Stimulated activated CD8-positive, alpha-beta memory T cell treated with anti-CD3 and anti-CD28 coated beads, Interleukin-4, amount 100 ng/mL, for 1 hour (primary cell): ENCODE measurements at places on chromosomes 2 and 18.

DNA sequence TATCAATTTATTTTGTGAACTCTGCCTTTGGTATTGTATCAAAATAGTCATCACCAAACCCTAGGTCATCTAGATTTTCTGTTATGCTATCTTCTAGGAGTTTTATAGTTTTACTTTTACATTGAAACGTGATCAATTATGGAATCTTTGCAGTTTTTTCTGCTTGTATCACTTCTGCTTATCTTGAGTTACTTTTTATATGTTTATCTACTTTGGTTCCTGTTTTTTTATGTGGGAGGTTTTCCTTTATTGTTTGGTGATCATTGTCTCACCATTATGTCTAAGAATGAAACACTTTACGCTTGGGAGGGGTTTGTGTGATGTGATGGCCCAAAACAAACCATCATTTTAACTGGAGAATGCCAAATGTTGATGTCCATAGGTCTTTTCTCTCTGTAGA, 261.2 kb downstream of the SPAG16 start:
- DNase-seq: no peak

DNA sequence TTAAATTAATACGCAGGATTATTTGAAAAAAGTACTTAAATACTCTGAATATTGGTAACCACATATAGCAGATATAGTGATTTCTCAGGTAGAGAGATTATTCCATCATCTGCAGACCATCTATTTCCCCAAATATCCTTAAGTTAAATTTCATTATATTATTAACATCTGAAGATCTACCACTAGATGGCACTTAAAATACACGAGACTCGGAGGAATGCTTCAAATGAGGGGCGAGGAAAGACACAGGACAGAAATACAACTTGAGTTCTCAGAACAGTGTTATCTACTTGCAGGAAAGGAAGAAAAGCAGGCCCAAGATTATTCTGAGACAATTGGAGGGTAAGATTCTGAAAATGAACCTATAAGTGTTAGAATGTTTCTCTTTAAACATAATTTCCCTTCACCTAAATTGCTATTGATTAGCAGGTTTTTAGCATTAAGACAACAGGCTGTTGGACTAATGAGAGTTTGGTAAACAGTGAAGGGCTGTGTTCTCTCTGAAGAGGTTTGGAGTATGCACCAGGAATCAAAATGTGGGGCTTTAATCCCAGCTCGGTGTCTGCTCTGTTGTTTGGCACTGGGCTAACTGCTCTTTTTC, 76.9 kb upstream of the GCFC2 start:
- DNase-seq: no peak

GRCh38 chr2:84194949-84195644, 264.0 kb downstream of the SUCLG1 start:
- DNase-seq: no peak

DNA sequence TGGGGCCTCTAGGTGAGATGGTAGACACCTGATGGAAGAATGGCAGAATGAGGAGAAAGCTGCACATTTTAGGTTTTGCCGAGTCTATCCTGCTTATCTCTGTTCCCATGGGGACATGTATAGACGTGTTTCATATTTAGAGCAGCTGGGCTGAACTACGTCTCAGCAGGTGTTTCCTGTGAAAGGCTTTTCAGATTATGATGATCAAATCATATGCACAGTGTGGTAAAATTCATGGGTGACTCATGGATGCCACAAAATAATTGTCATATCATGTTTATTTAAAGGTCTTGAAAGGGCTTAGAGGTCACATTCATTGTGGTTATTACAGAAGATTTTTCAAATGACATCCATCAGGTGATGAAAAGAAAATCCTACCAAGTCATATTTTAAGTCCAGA, 90.5 kb downstream of the ICOS start:
- no peak for DNase-seq

GRCh38 chr2:36177282-36177681, 178.3 kb upstream of the CRIM1 start:
- DNase-seq: no peak

GRCh38 chr2:20185176-20186022, 39.5 kb downstream of the SDC1 start:
- DNase-seq: no peak

GRCh38 chr2:119012345-119013301, 70.6 kb downstream of the MARCO start:
- no peak for DNase-seq

DNA sequence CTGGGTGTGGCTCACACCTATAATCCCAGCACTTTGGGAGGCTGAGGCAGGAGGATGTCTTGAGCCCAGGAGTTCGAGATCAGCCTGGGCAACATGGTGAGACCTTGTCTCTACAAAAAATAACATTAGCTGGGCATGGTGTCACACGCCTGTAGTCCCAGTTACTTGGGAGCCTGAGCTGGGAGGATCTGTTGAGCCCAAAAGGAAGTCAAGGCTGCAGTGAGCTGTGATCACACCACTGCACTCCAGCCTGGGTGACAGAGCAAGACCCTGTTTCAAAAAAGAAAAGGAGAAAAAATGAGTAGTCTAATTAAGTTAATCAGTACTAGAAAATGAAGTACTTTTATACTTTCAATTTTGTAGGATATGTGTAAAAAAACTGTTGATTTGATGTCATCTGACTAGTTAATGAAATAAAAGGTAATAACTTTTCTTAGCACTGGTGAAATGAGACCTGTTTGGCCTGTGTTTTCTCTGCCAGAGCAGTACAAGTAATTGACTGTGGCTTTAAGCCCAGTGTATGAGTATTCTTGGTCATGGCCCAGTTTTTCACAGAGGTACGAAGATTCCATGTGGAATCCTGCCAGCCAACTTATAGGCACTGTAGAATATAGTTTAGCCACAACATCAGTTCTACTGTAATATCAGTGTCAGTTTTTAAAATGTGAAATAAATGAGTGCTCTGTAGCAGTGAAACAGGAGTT, 35.8 kb downstream of the MFSD6 start:
- DNase-seq: no peak

DNA sequence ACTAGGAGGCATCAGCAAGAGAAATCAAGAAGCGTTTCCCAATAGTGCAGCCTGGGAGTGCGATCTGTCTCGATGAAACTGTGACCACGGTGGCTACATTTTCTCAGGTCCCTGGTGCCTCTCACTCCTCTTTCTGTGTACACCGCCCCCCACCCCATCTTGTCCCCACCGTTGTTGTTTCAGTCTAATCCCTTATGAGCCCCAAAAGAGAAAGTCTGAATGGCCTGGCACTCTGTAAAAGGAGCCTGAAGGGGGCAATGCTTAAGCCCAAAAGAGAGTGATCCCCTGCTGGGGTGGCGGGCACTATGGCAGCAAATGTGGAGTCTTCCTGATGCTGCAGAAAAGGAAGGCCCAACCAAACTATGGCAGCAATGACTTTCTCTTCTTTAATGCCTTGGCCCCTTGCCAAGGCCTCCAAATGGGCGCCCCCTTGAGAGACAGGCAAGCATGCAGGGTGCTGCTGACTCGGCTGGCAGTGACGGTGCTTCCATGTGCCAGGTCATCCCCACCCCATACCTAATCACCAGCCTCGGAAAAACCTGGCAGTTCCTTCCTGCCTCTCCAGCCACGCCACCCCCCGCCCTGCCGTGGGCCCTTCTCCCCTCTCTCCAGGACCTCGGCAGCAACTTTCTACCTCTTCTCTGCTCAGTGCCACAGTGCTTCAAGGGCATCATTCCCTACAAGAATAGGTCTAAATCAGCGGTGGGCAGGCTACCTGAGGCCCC, 123.0 kb downstream of the CYP26B1 start:
- no peak for DNase-seq

GRCh38 chr18:48719974-48720654, 181.3 kb downstream of the CTIF start:
- DNase-seq: no peak

DNA sequence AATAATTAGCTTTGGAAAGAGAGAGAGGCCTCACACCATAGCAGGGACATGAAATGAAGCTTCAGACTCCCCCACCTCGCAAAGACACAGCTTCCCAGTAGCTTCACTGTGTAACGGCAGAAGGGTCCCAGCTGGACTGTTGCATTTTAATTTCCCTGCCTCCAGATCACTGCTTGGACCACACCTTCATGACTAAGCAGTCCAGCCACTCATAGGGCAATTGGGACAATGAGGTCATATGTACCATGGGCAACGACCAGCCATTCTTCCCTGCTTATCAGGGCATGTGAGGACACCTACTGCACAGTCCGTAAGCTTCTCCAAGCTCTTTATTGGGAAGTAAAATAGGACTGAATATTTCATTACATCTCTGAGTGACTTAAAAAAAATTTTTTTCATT, 183.0 kb downstream of the MREG start:
- DNase-seq: no peak

GRCh38 chr2:209238765-209239584, 184.9 kb upstream of the MAP2 start:
- DNase-seq: no peak
